ENCODE measurements at places on chromosomes 3 and 15.

- no peak for DNase-seq
Measured at GRCh38 chr3:35746492-35746891, 107.2 kb downstream of the ARPP21 start.

- DNase-seq: no peak
Measured at GRCh38 chr3:195821403-195822130, 9.8 kb upstream of the MUC4 start.

DNA sequence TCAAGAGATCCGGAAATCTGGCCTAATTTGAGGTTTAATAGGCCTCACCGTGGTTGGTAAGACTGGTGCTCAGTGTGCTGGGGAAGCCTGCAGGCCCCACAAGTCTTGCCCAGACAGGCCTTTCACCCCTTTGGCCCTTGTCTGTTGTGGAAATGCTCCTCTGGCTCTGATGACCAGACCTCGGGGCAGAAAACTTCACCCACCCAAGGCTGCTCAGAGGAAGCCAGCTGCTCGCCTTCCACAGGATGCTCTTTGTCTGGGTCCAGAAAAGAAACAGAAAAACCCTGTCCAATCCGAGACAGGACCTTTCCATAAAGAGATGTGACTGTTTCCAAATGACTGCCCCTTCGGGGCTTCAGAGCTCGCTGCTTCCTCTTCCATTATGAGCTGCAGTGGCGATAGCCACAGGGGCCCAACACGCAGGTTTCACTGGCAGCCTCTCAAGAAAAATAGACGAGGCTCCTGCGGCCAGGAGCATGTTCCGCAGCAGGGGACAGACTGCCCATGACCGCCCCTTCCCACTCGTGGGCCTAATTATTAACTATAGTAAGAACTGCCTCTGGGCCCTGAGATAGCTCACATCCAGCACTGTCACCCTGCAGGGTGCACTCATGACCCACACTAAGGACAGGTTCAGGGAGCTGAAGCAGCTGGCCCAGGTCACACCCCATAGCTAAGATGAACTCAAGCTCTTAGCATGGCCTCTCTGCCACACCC, 6.8 kb upstream of the SNX22 start:
- no peak for DNase-seq

DNA sequence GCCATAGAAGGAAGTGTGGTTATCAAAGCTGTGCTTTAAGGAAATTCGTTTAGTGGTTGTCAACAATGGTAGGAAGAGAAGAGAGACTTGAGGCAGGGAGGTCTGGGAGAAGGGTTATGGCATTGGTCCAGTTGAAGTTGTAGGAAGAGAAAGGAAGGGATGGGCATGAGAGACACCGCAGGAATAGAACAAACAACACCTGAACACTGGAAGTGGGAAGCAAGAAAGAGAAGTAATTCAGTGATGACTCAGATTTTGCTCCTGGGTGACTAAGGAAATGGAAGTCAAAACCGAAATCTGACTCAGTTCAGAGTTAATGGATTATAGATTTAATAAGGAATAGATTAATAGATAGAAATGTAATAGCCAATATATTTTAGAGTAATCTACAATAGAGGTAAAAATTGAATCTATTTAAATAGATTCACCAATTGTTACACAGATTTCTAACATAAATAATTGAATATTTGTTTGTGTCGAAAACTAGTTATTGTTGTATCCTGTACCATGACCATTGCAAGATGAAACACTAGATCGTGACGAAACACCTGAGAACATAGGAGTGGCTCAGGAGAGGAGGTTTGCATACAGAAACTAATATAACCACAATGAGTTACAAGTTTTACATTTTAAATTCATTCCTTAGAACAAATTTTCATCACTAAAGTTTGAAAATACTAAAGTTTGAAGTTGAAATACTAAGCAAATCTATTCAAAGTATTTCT, 36.0 kb downstream of the THBS1 start:
- DNase-seq: no peak

GRCh38 chr15:51708013-51708412, 26.7 kb downstream of the SCG3 start:
- DNase-seq: no peak

DNA sequence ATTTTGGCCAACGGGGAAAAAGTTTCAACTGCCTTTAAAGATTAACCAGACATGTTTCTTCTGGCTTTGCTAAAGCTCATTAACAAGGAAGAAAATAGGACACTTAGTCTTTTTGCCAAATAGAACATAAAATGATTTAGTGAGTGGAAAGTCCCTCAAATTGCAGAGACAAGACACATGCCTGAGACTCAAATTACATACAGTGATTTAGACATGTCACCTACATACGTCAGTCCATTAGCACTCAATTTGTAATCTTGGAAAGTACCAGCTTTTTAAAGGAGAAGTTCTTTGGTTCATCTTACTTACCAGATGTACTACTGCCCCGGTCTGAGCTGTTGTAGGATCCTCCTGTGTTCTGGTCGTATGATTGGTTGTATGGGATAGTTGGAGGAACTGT, 1134.2 kb downstream of the ROBO1 start:
- no peak for DNase-seq

DNA sequence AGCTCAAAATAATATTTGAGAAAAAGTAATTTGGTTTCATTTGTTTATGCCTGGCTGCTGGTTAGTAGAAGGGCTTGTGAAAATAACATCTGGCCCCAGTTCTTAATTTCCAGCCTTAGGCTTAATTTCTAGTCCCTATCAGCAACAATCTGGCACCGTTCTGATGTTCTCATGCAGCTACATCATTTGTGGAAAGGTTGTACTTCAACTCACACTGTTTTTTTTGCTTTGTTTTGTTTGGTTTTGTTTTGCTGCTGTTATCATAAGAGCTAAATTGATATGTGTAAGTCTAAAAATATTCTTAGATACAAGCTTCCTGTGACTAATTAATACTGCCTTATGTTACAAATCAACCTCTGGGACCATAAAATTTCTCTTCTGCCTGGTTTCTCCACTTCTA, 8.9 kb downstream of the CPA3 start:
- no peak for DNase-seq

DNA sequence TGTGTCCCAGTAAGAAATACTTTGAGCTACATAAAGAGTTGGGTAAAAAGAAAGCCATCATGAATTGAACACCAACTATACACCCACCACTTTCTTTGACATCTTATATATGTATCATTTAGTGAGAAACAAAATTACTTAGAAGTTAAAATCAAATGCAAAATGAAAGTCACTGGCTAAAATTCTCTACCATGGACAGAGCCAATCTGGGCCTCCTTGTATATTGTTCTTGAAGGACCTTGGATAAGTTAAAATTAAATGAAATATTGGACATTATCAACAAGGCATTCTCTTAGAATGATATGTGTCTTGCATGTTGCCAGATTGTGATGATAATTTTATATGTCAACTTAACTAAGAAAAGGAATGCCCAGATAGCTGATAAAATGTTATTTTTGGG, 64.2 kb upstream of the CHL1 start:
- DNase-seq: no peak

DNA sequence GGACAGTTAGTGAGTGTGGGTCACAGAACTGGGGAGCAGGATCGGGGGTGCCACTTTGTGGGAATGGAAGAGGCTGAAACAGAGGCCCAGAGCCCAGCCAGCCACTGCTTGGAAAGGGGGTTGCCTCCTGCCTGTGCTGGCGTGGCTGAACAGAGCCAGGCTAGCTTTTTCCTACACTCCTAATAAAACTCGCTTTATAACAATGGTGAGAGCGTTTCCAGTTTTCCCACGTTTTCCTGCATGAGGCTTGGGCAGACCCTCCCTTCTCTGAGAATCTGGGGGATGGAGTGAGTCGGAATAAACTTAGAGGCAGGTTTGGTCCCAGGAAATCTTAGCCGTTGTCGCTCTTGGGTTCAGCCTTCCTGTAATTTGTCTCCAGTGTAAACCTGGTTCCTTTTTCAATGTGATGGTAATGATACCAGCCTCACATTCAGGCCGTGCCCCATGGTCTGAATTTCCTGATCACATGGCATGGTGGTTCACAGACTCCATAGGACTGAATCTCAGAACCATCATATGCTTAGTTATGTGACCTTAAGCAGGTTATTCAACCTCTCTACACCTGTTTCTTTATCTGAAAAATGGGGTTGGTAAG, 6.5 kb upstream of the FGD5 start:
- no peak for DNase-seq

GRCh38 chr3:143751643-143752178, 96.6 kb downstream of the SLC9A9 start:
- no peak for DNase-seq

- DNase-seq: no peak
Measured at GRCh38 chr3:42667096-42667522, 13.6 kb downstream of the ZBTB47 start.

Measured in esophagus squamous epithelium (tissue), 5 donors.